ENCODE measurements at places on chromosomes 7 and 10.

DNA sequence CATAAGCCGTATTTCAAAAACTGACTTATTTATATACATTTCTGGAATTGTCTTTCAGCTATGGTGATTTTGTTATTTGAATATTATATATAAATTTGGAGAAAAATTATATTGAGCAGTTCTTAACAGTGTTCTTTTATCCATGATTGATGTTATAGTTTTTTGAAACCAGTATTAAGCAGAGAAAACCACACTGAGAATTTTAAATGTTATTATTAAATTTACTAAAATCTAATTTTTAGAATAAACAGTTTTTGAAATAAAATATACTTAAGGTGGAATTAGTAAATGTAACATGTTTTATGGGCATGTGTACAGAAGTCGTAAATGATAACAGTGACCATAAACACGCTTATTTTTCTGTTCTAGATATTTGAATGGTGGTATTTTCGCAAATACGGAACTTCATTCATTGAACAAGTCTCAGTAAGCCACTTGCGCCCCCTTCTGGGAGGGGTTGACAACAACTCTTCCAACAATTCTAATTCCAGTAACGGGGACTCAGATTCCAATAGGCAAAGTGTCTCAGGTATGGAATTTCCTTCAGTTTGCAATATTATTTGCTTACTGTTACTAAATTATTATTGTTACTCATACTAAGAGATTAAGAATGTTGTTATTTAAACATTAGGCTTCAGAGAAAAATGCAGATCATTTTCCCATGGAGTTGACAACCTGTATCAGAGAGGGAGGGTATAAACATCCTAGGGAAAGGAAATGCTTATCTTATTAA is 166.1 kb downstream of the ST7 start:
- DNase-seq = peak; percentile 84

- DNase-seq = peak; percentile 78
Measured at GRCh38 chr7:143205560-143206293, 16.1 kb upstream of the TAS2R40 start.

DNA sequence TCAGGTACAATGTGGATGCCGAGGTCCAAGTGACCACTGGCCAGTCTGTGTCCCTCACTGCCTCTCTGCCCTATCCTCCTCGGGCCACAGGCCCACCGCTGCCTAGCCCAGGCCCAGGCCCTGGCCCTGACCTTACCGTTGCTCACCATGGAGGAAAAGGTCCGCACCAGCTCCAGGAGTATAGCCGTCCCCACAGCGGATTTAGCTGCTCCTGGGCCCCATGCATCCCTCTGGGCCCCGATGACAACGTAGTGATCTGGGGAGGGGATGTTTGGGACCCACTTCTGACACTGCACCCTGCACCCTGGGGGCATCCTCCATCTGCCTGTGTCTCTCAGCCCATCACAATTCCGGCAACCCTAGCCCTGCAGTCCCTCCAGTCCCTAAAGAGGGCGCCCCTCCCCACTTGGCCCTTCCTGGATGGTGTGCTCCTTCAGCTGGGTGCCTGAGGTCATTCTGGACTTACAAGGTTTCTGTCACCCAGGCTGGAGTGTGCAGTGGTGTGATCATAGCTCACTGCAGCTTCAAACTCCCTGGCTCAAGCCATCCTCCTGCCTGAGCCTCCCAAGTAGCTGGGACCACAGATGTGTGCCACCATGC is 12.1 kb downstream of the TFR2 start:
- no peak for DNase-seq

GRCh38 chr10:18737236-18737635 is 78.0 kb downstream of the ARL5B start:
- DNase-seq = no peak

GRCh38 chr7:6178298-6179029 is 94.0 kb downstream of the CYTH3 start:
- no peak for DNase-seq

DNA sequence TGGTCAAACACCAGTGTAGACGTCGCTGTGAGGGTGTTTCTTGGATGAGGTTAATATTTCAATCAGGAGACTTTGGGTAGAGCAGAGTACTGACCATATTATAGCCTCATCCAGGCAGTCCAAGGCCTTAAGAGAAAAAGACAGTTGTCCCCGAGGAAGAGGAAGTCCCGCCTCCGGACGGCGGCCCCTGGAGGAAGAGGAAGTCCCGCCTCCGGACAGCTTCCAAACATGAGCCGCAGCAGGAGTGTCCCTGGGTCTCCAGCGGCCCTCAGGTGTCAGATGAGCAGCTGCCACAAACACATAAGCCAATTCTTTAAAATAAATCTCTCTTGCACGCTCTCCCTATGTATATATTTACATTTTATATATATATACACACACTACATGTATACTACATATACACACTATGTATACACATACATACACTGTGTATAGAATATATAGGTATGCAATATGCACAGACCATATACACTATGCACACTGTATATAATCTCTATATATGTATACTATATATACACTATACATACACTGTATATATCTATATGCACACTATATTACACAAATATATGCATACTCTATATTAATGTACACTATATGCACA is 37.5 kb downstream of the PWWP2B start:
- no peak for DNase-seq

DNA sequence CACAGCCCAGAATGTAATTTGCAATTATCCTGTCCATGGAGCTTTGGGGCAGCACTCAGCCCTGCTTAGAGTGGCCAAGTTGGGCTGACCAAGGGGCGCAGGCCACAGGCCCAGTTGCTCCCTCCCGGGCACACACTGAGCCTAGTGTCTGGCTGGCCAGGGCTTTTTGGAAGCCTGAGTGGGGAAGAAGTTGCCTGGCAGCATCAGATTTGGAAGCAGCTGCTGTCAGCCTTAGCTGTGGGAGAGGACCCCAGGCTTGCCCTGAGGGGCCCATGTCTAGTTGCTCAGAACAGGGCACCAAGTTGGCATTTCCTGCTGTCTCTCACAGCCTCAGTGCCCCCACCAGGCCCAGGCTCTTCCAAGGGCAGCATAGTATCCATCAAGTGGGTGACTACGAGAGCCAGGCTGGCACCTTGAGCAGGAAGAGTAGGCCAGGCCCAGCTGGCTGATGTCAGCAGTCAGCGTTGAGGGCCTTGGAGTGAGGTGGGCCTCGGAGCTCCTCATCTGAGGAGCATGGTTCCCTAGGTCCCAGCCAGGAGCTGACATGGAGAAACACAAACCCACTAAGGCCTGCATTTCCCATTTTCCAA is 14.4 kb downstream of the ANTXRL start:
- no peak for DNase-seq

DNA sequence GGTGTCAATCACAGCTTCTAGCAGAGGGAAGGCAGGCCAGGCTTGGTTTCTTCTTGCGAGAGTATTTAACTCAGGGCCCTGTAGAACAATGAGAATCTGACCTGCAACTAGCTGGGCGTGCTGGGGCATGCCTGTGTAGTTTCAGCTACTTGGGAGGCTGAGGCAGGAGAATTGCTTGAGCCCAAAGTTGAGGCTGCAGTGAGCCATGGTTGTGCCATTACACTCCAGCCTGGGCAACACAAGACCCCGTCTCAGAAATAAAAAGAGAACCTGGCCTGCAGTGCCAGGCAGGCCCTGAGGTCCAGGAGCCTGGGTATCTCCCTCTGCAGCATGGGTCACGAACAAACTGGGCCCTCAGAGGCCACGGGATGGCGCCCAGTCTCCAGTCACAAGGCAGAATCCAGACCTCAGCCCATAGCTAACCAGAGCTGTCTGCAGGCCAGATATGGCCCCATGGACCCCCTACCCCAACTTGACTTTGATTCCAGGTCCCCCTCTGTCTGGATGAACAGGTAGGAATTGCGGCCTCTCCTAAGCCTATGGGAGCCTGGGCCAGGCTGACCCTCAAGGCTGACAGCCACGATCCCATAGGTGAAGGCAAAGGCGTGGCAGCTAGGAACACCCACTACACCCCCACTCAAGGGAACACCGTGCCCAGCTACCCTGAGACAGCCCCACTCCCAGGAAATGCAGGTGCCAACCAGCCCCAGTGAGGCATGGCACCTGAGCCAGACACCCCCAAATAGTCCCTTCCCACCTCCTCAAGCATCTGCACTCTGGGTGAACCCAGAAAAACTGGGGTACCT is 102.7 kb upstream of the TNRC18 start:
- peak; percentile 43 for DNase-seq

- no peak for DNase-seq
Measured at GRCh38 chr7:50661345-50662040, 96.3 kb upstream of the DDC start.

DNA sequence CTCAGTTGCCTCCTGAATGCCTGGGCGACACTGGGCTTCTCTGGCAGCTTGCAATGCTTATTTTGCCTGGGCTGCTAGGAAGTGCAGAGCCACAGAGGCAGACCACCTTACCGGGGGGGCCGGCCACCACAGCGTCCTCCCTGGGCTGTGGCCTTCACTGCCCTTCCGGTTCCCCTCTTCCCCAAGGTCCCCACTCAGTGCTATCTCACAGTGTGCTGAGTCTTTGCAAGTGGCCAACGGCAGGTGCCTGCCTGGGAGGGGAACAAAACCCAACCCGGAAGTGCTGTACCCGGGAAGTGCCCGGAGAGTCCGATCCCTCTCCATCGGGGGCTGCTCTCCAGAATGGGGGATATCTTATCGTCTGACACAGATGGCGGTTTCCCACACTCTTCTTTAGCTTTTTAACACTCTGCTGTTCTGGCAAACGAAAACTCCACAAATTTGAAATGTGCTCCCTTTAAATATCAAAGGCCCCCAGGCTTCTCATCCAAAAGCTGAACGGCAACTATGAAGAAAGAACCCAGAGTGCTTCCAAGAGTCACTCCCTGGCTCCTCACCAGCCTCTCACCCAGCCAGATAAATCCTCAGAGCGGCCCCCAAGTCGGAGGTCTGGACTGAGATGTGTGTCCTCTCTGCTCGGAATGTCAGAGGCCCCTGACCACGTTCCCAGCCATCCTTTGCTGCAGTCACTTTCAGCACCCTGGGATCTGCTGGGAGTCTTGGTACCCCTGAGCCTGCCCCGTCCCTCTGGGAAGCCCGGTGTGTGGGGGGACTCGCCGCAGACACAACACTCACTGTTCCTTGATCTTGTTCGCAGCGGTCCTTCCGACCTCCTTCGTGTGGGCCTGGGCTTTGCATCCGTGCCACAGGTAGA is 165.1 kb downstream of the SVIL start:
- DNase-seq = no peak

DNA sequence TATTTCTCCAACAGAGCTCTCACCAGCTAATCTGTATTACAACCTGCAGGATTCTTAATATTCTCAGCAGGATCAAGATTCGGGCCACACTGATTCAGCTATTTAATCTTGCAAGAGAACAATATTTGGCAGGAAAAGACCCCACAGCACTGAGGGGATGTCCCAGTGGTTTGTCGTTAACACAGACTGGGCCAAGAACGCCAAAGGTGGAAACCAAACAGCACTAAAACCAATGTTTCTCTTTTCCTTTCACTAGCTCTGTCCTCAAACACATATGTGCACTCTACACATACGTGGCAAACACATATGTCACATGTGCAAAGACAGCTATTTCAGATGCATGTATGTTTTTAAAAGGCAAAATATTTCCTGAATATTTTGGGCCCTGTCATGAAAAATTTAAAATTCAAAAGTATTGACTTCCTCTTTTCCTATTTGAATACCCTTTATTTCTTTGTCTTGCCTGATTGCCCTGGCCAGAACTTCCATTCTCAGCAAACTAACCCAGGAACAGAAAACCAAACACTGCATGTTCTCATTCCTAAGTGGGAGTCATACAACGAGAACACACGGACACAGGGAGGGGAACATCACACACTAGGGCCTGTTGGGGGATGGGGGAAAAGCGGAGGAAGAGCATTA is 51.7 kb upstream of the NEBL start:
- DNase-seq = no peak

DNA sequence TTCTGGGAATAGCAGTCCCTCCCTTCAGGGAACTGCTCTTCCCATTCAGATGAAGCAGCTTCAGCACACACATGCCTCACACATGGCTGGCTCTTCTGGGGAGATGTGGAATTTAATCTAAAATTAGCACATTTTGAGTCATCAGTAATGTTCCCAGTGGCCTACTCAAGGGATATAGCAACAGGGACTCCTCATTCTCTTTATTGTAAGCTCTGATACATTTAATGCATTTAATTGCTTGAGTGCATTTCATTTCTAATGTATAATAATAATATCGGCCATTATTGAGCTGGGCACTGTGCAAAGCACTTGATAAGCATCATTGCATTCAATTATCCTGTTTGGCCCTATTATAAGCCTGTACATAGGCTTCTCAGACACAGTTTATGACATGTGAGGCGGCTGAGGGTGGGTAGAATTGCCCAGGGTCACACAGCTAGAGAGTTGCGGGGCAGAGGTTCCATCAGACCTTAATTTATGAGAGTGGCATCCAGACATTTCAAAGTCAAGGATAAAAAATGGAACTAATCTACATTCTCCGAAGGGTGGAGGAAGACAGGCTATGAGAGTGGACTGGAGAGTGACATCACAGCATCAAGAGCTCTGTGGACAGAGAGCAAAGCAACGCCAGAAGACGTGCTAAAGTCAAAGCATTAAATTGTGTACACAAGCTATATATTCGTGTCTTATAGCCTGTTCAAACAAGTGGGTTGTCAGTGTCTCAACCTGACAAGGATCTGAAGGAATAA is 76.8 kb downstream of the LANCL2 start:
- DNase-seq = peak; percentile 56

DNA sequence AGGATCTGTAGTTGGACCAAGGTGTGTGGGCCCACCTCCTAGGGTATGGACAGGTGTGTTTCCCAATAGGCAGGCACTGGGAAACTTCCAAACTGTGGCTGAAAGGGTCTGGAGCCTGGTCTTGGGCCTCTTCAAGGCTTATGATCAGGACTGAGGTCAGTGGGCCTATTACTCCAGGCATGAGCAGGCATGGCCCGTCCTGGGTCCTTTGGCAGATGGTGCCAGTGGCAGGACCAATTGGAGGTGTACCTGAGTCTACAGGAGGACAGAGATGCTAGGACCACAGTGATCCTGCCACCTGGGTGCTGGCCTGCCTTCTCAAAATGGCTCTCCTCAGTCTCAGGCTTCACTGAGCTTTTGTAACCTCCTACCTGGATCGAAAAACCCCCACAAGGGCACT is 95.4 kb downstream of the RAB18 start:
- no peak for DNase-seq

DNA sequence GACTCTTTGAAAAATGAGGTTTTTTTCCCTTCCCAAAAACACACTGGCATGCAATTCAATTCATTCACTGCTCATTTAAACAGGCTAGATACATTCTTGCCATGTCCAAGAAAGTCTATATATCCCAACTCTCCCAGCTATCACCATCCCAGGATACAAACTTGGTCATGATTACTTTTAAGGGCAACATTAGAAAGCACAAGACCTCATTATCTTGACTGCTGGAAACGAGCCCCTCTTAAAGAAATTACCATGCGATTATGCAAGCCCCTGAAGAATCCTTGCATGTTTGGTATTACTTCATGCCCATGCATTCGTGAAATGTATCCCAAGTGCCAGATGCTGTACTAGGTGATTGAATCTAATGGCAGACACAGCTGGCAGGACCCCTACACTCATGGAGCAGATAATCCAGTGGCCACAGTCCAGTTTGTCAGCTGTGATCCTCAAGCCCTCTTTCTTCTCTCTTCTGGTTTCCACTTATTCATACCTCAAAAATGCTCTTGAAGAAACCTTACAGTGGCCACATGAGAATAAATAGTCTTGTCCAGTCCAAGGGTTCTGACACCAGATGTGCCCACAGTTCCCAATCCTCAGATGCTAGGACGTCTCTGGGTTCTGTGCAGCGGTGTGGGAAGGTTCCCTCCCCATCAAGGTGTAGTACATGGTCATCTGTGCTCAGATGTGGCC is 103.7 kb upstream of the HABP2 start:
- DNase-seq = no peak
